ENCODE measurements at places on chromosomes 1 and 21.

GRCh38 chr1:118209648-118210047 is 24.6 kb upstream of the SPAG17 start:
- no peak for DNase-seq

- DNase-seq, result no peak
These were observed 97.9 kb downstream of the USH2A start for GRCh38 chr1:216325336-216325735.

DNA sequence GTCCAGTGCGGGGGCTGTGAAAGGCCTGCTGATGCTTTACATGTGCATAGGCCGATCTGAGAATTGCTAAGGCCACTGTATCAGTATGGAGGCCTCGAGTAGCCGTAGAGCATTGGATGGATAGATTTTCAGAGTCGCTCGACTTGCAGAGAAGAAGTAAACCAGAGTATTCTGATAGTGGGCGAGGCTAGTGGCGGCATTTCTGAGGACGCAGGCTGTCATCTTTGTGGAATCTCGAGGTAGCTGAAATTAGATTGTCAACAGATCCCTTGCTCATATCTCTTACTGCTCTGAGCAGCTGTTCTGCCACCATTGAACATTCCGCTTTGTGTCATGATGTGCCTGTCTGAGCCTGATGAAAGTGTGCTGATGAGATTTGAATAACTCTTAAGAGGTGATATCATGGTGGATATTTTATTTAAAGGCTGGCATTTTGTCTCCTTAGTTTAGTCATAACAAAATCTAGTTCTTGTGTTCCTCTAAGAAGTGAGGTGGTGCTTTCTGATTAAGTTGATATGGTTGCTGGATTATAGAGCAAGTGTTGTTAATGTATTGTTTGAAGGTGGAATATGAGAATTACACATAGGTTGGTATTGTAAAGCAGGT is 1.5 kb downstream of the KIF1B start:
- DNase-seq, result no peak

DNA sequence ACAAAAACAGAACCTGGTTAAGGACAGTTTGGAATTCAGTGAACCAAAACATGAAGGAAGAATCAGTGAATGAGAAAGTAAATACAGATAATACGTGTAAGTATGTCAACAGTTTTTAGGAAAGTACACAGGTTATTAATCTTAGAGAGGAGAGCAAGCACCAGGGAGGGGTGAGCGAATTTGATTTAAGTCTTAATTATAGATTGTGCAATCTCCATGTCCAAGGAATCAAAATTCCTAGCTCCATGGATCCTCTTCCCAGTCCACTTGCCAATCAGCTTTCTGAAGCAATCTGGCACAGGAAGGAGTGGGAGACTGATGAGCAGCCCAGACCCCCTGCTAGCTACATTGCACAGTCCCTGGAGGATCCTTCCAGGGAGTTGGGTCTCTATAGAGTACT is 346.4 kb downstream of the SETD4 start:
- no peak for DNase-seq

- DNase-seq, result no peak
These were observed 19.1 kb downstream of the DDAH1 start for GRCh38 chr1:85445906-85446305.

DNA sequence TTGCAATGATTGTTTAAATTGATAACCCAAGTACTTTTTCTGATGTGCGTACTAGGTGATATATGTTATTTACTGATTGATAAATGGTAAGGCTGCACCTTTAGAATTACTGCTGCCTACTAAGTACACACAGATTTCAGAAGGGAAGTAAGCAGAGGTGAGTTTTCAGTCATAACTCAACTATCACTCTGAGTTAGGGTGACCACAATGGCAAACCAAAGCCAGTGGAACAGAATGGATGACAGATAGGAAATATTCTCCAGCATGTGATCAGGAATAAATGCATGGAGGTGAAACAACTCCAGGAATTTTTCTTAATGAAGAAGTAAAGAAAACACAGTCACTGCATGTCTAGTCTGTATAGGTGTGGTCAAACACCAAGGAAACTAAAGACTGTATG is 7.5 kb upstream of the KCNJ15 start:
- no peak for DNase-seq

- DNase-seq, result no peak
These were observed 121.0 kb upstream of the IRF2BP2 start for GRCh38 chr1:234730770-234731568.

DNA sequence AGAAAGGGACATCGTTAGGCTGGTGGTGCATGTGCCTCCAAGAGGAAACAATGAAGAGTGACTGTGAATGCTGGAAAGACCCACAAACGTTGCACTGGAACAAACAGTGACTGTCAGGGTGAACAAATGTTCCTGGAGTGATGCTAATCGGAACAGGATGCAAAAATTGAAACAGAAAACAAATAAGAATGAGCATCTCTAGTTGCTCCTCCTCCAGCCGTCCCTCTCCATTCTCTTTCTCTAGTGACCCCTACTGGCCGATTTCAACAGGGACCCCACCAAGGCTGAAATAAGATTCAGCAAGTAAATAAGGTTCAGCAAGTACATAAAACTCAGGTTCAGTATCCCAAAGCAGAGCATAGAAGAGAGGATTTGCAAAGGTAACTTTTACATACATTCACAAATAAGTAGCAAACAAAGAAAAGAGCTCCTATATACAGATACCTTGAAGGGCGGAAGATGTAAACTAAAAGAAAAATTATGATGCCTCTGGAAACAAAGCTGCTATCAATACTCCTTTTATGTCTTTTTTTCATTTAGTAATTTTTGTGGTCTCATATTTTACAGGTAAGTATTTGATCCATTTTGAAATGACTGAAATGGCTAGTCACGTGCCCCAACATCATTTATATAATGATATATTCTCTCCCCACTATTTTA is 836.1 kb upstream of the ADAMTS5 start:
- no peak for DNase-seq

- no peak for DNase-seq
These were observed 26.4 kb upstream of the KAZN start for GRCh38 chr1:14571810-14572767.

GRCh38 chr1:61116421-61116820 is 34.1 kb downstream of the NFIA start:
- no peak for DNase-seq

- no peak for DNase-seq
These were observed 3.2 kb downstream of the LRRC8C start for GRCh38 chr1:89635825-89636815.

GRCh38 chr1:43668956-43669355 is 19.0 kb downstream of the KDM4A start:
- DNase-seq, result no peak

All from stimulated activated CD8-positive, alpha-beta memory T cell treated with anti-CD3 and anti-CD28 coated beads, Interleukin-2, amount 100 ng/mL, for 1 hour (primary cell).